ENCODE measurements at places on chromosomes 3 and 15. TPM values are rescaled to one million over a fixed set of nuclear protein-coding genes. Genes with fewer than 3 reads are reported as not detected.

The LRRC31 gene
- total RNA-seq = not detected

GRCh38 chr3:72862314-72863090, 14.3 kb upstream of the SHQ1 start:
- no peak for DNase-seq

DNA sequence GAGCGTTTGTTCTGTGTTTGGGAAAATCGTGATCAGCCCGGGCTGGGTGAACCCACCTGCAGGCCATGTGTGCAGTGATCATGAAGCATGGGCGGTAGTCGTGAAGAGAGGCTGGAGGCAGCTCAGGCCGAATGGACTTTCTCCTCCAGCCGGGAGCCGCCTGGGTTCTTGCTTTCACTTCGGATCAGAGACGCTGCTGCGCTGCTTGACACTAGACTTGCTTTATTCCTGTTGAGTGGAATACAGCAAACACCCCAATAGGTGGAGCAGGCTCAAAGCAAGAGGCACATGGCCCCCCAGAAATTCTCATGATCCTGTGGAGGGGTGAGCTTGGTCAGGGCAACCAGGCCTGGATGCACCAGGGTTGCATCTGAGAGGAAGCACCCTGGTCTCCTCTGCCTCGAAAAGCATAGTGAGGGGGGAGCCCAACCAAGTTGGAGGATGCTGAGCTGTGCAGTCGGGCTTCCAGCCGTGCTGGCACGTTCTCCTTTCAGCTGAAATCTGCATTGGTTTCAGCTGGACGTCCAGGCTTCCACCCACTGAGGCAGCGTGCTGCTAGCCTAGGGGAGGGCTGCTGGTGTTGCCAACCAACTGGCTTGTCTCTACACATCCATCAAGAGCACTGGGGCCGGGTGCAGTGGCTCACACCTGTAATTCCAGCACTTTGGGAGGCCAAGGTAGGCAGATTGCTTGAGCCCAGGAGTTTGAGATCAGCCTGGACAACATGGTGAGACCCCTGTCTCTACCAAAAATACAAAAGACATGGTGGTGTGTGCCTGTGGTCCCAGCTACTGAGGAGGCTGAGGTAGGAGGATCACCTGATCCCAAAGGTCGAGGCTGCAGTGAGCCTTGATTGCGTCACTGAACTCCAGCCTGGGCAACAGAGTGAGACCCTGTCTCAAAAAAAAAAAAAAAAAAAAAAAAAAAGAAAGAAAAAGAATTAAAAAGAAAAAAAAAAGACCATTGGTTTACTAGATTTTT, 2.8 kb upstream of the NRROS start:
- DNase-seq = no peak

GRCh38 chr15:62975515-62975914, 67.0 kb upstream of the TPM1 start:
- DNase-seq = no peak

DNA sequence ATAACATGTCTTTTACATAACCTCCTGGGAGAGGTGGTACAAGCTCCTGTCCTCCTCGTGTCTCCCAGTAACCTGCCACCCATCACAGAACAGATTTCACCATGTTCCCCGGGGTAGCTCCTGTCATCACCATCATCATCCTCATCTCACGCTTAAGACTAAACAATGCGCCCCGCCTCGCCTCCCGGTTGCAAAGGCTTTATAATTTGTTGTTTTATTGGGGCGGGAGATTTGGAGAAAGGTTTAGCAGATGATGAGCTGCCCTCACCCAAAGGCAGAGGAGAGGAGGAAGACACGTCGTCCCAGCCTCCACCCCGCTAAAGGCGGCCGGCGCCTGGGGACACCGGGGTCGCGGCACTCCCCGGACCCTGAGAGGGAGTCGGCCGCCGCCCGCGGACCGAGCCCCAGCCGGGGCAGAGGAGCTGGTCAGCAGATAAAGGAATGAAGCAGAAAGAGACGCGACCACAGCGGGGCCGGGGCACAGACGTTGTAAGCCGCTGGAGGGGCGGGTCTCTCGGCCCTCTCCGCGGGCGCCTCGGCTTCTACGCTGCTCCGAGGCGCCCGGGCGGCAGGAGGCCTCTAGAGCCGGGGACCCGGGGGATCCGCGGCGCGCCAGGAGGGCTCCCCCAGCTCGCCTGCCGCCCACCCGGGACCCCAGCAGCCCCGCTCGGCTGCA, 589 bp downstream of the HERC1 start:
- DNase-seq = no peak

Measured in NCI-H460 (cell line).